Activated gamma-delta T cell (primary cell): ENCODE measurements at places on chromosomes 5 and 9.

DNA sequence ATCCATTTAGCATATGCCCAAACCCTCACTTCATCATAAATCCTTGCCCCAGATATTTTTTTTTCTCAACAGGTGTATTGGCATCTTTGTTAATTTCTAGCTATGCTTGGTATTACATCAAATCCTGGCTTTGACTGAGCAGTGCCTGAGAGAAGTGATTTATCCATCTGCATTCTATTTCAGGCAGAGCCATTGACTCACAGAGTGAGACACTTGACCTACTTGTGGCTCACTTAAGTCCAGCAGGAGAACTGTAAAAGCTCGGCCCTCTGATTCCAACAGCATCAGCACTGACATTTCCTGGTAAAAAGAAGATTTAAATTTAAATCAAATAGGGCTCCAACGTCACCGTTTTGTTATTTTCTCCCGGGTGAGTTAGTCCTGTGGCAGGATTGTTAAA lies 93.4 kb downstream of the PLK2 start:
- no peak for DNase-seq

- DNase-seq, result no peak
Measured at GRCh38 chr5:165722401-165722800, 2217.0 kb downstream of the MAT2B start.

DNA sequence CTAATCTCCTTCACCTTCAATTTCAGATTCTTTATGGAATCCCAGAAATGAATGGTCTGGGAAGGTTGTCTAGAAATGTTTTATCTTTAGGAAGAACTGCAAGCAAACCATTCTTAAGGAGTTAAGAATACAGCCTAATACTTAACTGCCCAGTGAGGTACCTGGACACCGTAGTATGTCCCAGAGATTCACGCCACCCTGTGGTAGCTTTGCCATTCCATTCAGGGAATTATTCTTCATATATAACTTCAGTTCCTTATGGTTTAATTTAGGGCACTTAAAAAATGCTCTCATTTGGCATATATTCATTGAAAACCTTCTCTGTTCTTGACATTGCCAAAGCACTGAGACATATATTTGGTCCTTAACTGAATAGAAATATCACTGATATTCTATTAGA lies 49.7 kb downstream of the ACTBL2 start:
- no peak for DNase-seq

DNA sequence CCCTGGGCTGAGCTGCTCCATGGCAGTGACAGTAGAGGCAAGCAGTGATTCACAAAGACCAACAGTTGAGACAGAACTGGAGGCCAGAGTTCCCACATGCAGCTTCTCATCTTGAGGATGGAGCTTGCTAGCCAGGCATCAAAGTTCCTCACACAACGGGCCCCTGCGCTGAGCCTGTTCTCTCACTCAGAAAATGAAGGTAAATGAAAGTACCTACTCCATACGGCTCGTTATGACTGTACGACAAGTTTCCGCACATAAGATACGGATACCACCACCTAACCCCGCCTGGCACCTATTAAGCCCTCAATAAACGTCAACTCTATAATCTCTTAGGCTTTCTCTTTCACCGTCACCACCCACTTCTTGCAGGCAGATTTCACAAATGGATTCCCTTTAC lies 12.9 kb downstream of the NOL6 start:
- DNase-seq, result no peak

DNA sequence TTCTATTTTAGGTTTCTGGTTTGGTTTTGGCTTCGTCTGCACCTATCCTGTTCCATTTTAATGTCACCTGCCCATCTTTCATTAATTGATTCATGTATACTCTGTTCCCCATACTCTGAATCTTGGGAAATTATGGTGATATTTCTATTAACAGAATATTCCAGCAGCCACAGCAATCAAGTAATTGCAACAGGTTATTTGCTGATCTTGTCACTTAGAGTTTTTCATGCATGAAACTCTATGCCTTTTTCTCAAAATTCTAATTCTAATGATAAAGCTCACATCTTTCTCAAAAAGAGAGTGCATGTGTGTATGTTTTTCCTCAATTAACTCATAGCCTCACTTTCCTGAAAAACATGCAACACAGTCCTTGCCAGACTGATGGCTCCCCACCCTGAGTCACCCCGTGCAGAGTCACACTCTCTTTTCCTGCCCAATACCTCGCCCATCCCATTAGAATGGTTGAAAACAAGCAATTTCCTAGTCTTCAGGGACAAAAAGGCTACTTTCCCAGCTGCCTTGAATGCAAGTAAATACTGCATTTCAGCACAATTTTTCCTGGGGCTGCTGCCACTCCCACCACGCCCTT lies 15.6 kb downstream of the GFRA3 start:
- no peak for DNase-seq

GRCh38 chr5:67047160-67047559 lies 149.4 kb downstream of the CD180 start:
- DNase-seq, result no peak

DNA sequence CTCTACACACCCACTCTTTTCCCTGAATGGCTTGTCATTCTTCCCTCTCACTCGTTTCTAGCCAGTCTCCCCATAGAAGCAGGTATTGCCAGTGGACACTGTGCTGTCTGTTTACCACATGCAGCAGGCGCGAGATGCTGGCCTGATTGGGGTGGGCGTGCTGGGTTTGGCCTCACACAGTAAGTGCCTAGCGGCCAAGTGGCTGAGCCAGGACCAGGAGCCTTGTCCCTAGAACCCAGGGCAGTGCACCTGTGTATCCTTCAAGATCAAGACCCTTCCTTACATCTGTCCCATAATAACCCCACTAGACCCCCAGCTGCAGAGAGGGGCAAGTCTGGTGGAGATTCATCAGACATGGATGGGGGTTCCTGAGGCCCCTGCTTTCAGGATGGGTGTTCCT lies 112.8 kb upstream of the IRX4 start:
- DNase-seq, result no peak

DNA sequence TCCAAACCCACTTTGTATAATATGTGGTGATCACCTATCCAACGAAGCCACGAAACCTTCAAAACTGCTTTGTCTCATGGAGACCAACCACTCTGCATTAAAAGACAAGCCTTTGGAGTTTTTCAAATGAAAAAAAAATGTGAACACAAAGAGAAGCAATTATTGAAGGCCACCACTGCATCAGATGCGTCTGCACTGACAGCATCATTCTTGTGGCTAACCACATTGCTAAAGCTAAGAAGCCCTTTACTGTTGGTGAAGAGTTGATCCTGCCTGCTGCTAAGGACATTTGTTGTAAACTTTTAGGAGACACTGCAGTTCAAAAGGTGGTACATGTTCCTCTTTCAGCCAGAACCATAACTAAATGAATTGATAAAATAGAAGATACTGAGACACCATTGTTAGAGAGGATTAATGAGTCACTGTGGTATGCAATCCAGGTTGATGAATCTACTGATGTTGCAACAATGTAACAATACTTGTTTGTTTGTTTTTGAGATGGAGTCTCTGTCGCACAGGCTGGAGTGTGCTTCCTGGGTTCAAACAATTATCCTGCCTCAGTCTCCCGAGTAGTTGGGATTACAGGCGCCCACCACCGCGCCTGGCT lies 45.4 kb downstream of the TAF11L14 start:
- no peak for DNase-seq

DNA sequence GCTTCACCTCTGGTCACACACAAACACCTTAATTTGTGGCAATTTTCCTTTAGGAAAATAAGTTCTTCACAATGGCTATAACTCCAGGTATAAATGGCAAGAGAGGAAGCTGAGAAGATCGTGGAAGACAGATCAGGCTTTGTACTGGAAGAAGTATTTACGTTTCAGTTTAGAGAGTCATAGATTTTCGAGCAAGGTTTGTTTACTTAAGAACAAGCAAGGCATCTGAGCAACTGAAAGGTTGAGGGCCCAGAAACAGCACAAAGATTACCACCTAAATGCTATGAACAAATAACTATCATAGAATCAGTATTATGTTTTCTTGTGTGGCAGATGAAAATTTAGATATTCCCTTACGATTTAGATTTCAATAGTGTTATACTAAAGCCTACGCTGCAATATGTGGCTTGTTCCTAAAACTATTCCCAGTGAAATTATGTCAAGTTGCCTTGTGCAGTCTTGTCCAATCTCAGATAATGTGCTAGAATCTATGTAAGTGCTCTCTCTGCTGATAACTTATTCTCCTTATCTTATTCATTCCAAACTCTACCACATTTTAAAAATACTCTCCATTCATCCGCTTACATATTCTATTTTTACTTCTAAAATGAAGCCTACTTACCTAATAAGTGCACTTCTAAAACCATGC lies 6.7 kb downstream of the SLCO4C1 start:
- DNase-seq, result no peak

GRCh38 chr9:93593144-93593658 lies 16.8 kb downstream of the PHF2 start:
- no peak for DNase-seq

- no peak for DNase-seq
Measured at GRCh38 chr9:131299346-131299960, 9.9 kb downstream of the PLPP7 start.

DNA sequence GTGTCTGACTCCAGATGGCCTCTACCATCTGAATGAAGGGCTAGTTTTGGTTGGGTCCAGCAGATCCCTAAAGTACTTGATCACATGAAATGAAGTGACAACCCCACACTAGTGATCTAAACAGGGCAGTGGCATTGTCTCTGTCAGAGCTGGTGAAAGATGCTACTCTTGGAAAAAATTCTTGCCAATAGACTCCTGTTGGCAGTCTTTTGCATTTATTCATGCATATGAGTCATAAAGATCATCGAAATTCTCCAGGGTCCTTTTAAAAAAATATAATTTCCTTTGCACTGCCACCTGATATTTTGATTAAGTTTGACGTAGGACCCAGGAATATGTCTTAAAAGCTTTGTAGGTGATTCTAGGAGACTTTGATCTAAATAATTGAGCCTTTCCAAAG lies 135.1 kb upstream of the ELL2 start:
- no peak for DNase-seq

- DNase-seq, result no peak
Measured at GRCh38 chr5:26666371-26666770, 372.0 kb downstream of the CDH9 start.

- no peak for DNase-seq
Measured at GRCh38 chr5:7881816-7882215, 12.9 kb downstream of the MTRR start.

DNA sequence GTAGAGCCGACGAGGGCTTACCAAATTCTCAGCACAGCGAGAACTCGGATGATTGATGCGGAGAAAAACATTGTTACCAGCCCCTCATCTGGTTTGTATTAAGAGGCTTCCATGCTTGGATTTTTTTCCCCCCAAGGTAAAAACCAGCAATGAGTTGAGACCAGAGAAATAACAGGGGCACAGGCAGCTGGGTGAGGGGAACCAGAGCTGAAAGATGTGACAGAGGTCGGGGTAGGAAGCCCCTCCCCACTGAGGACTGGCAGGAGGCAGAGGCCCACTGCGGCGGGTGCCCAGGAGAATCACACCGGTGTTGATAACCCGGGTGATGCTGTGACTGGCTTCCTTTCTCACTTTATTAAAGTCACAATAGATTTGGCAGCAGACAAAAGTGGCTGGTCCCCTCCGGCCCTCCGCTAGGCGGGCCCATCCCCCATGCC lies 116.5 kb upstream of the PHYKPL start:
- DNase-seq, result no peak

- DNase-seq, result no peak
Measured at GRCh38 chr5:68074633-68075032, 140.9 kb upstream of the PIK3R1 start.

GRCh38 chr5:1168796-1169195 lies 32.6 kb upstream of the SLC6A19 start:
- DNase-seq, result no peak

DNA sequence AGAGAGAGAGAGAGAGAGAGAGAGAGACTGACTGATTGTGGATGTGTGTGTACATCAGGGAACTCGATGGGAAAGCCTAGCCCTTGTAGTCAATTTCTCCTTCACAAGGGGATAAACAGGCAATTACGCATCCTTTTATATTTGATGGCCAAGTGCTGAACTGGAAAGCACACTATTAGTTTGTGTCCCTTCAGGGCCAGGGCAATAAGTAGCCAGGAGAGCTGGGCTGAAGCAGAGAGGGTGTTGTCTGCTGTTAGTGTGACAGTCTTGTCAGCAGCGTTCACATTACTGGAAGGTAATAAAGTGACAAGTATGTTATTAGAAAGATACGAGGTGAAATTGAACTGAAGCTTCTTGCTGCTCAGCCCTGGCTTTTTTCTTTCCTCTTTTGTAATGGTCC lies 457.7 kb downstream of the BNC2 start:
- no peak for DNase-seq

GRCh38 chr5:10059556-10059955 lies 190.1 kb downstream of the ATPSCKMT start:
- DNase-seq, result no peak

- DNase-seq, result no peak
Measured at GRCh38 chr5:110018509-110018908, 328.8 kb downstream of the MAN2A1 start.

DNA sequence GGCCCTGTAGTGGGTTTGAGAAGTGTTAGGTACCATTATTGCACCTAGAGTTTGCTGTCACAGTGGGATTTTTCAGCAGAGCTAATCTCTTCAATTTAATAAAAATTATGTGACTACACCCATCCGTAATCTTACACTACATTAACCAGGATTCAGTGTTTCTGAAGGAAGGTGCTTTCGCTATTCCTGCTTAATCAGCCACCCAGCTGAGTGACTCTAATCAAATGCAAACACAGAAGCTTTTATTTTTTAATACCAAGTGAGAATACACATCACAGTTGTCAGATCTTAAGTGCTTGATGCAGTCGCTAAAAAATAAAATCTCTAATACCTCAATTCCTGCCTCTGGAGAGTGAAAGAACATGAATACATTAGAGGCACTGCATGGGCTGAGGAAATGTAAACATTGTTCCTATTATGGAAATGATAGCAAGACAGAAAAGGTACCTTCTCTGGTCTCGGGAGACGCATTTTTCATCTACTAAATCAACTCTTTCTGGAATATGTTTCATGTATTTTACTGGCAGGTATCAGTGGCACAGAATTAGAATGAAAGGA lies 125.7 kb downstream of the SEMA6A start:
- DNase-seq, result no peak

DNA sequence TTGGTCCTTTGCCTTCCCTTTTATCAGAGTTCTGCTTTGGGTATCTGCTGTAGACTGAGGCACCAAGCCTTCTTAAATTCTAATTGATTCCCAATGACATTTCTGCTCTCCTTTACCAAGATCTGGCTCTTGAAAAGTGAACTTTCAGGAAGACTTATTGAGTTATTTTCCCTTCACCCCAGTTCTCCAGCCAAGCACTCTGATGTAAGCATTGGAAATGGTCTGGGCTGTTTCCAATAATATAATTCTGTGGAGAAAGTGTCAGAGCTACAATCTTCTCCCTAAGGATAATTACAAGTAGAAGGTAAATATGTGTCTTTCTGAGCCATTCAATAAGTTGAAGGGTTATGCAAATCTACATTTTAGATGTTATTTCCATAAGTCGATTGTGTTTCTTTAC lies 30.8 kb downstream of the BTF3 start:
- no peak for DNase-seq

DNA sequence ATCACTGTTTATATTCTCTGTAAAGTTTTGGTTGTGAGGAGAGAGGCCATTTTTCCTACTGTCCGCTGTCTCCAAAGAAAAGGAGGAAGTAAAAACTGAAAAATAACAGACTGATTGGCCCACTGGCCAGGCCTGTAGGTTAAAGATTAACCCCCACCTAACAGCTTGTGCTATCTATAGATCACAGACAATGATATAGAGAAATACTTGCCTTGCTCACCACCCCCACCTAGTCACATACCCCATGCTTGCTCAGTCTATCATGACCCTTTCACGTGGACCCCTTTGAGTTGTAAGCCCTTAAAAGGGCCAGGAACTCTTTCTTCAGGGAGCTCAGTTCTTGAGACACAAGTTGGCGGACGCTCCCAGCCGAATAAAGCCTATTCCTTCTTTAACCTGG lies 357.4 kb downstream of the PRDM9 start:
- no peak for DNase-seq
